ENCODE measurements at places on chromosomes 1 and 21.

DNA sequence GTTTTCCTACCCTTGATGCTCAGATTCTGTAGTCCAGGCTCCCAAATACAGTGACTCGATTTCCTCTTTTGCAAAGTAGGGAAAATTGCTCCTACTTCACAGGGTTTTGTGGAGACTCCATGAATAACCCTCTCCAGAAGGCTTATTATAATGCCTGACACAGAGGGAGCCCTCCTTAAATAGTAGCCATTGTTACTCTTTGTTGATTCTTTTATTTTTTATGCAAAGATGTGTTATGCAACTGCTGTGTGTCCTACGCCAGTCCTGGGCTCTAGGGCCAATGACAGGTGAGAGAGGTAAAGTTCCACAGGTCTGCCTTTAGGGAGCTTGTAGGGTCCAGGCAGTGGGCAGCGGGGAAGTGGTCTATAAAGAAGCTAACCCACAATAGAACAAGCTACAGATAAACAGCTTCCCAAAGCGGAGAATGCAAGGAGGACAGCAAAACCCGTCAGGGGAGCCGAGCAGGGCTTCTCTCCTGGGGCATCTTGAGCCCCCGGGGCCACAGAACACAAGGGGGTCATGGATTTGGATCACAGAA is 1.5 kb downstream of the AADACL3 start:
- DNase-seq = no peak

GRCh38 chr1:197706601-197707000 is 68.7 kb downstream of the DENND1B start:
- no peak for DNase-seq

DNA sequence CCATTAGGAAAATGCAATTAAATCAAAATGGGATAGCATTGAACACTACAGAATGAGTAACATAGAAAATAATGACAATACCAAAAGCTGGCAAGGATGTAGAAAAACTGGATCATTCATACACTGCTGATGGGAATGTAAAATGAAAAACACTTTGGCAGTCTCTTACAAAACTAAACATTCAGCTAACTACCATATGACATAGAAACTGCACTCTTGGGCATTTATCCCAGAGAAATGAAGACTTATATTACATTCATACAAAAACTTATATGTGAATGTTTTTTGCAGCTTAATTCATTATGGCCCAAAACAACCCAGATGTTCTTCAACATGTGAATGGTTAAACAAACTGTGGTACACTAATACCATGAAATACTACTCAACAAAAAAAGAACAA is 66.4 kb downstream of the ANKRD13C start:
- no peak for DNase-seq

DNA sequence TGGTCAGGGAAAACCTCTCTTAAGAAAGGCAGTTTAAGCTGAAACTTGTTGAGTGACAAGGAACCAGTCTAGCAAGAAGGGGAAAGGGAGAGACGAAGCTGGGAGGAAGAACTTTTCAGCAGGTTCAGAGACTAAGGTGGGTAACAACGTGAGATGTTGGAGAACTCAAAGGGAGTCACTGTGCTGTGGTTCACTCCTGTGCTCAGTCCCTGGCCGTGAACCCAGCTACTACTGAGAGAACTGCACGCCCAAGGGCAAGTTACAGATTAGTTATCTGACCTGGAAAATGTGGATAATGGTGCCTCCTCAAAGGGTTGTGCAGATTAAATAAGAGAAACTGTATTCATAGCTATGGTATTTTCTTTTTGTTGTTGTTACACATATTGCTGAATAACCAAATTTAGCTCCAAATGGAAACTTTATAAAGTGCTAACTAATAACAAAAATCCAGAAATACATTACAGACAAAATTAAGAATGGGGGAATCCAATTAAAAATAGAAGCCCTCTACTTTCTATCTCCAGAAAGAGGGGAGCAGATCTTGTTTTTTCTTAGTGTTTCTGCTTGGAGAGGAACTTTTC is 2.9 kb downstream of the ZBTB40 start:
- DNase-seq = no peak

DNA sequence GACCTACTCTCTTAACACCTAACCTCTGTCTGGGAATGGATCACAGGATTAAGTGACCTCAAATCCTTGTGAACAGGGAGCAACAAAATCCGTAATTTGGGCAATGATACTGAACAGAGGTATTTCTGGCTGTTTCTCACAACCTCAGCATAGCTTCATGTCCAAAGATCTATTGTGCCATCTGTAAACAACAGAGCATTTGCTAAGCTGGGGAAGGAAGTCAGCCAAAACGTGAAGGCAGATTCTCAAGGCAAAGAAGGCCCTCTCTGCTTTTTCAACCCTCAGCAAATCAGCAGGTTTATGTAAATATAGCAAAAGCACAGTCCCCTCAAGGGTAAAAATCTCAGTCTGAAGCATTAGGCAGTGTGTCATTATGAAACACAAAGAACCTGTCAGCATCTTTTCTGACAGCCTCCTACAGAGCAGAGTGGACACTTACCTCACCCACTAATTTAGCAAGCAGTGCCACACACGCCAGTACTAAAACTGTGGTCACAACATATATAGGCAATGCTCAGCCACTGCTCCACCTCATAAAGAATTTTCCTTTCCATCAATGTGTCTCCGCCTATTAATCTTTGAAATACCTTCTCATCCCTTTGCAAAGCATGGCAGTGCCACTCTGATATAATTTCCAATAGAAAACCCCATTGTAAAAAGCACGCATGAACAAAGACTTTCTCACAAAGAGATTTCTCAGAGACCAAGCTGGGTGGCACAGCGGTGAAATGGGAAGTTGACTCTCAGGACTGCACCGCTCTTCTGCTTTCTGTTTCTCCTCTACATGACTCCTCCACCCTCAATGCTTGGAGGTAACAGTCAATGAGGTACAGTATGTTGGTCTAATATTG is 188.0 kb downstream of the RERE start:
- DNase-seq = peak; percentile 30

- DNase-seq = no peak
These were observed 48.2 kb upstream of the LRP8 start for GRCh38 chr1:53376041-53376461.

GRCh38 chr1:15941899-15942660 is 33.8 kb downstream of the ZBTB17 start:
- DNase-seq = no peak

GRCh38 chr1:55309053-55309452 is 93.9 kb upstream of the USP24 start:
- DNase-seq = no peak

GRCh38 chr21:26162081-26162480 is 8.5 kb downstream of the APP start:
- DNase-seq = no peak

DNA sequence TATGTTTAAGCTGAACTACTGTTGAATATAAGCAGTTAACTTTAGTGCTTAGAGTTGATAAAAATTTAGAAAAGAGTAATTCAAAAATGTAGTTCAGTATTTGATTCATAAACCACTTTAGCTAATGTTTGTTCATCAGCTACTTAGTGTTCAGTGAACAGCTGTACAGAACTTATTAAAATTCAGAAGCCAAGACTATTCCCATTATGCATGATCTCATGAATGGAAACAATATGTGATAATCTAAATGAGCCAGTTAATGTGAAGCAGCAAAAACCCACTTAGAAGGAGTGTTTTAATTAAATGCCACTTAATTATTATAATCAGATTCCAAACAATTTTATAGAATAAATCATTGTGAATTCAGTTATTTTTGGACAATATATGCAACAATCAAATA is 92.9 kb upstream of the NEGR1 start:
- DNase-seq = no peak

DNA sequence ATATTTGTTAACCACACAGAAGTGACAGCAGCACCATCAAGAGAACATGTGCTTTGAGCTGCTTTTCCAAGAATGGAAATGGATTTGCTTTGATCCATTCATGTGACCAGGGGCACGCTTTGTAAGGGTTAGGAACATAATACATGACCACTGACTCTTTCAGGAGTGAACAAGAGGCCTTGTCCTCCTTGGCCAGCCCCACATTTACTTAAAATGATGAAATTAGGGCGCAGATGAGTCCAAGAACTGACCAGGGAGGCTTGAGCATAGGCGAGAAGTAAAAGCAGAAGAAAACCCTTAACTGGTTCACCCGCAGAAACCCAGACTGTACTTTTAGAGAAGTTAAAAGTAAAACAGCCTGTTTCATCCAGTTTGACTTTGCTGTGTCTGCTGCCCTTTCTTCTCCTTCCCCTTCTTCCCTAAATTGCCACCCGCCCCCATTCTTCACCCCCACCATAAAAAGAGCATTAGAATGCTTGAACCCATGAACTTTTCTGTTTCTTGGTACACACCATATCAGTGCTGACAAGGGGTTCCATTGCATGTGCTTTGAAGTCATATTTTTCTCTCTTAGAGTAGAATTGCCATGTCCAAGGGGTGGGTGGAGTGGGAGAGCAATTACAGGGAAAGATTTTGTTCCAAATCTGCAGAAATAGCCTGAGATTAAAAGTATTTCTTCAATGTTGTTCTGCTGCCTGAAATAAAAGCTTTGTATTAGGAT is 2.6 kb upstream of the GLUL start:
- no peak for DNase-seq

DNA sequence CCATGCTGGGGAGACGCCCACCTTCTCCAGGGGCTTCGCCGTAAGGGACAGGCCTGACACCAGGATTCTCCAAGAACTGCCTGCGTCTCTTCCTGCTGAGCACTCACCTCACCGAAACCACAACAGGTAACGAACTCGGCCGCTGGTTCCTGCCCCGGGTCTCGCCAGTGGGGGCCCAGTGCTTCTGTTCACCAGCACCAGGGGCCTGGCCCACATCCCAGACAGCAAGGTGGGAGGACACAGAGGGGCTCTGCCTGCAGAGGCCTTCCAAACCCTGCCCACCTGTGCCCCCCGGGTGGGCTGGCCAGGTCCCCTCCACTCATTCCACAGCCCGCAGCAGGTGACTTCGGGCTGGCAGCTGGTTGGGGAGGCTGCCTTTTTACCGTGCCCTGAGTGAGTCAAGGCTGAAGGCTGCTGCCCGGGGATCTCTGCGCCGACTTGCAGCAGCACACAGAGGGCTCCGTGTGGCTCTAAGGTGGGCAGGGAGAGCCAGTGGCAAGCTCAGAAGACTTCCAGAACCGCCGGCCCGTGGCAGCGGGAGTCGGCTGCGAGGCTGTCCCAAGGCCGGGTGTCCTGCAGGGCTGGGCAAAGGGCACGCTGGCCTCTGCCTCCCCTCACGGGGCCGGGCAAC is 14.7 kb upstream of the COL18A1 start:
- no peak for DNase-seq

- DNase-seq = no peak
These were observed 91.2 kb upstream of the CD1D start for GRCh38 chr1:158089476-158089875.

GRCh38 chr1:100921110-100921706 is 25.3 kb downstream of the SLC30A7 start:
- no peak for DNase-seq

DNA sequence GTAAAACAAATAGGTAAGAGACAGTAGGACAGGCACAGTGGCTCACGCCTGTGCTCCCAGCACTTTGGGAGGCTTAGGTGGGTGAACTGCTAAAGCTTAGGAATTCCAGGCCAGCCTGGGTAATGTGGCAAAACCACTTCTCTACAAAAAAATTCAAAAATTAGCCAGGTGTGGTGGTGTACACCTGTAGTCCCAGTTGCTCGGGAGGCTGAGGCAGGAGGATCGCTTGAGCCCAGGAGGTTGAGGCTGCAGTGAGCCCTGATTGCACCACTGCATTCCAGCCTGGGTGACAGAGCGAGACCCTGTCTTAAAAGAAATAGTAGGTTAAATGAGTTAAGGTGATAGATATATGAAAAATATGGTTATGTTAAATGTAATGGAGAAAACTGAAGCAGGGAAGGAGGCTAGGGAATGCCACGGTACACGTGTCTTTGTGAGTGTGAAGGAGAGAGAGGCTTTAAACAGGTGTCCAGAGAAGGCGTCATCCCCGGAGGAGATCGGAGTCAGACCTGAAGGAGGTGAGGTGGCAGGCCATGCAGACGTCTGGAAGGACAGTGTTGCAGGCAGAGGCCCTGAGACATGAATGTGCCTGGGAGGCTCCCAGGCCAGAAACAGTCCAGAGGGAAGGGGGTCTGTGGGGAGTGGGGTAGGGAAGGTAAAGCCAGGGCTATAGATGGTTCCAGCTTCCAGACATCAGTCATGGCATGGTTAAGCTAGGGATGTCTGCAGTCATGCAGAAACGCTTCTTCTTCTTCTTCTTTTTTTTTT is 7.2 kb upstream of the RIPPLY3 start:
- no peak for DNase-seq
